ENCODE measurements at places on chromosomes 4 and X.

DNA sequence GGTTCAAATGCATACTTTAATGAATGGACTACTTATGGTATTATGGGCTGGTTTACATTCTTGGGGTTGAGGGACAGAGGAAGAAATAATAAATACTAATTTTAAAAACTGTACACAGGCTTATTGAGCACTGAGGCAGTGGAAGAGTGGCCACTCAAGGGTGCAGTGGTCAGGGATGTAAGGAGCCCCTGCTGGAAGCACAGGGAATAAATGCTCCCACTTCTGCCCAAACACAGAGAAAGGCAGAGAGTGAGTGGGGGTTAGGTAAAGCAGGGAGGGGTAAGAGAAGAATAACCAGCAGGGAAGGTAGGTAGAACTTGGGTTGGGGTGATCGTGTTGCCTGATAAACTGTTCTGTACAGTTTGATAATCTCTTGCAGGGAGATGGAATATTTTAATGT is 60.0 kb downstream of the GAB1 start:
- no peak for DNase-seq

DNA sequence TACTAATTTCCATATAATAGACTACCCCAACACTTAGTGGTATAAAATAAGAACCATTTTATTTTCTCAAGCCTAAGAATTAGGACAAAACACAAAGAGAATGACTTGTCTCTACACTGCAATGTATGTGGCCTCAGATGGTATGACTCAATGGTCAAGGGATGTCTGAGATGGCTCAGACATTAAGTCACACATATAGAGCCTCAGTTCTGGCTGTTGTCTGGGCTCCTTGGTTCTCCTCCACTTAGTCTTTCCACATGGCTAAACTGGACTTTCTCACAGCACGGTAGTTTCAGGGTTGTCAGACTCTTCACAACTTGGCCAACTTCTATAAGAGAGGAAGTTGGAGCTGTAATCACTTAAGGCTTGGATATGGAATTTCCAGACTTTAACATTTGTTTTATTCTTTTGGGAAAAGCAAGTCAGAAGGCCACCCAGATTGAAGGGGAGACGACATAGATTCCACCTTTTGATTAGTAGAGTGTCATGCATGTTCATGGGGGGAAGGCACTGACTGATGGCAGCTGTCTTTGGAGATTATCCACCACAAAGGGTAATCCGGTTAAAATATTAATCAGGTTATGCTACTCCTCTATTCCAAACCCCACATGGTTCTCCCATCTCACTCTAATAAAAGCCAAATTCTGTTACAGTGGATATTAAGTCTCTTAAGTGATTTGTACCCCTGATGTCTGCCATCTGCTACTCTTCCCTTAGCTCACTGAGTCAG is 9.4 kb downstream of the IL15 start:
- no peak for DNase-seq

GRCh38 chr4:6912441-6912840 is 2.8 kb downstream of the TBC1D14 start:
- no peak for DNase-seq

DNA sequence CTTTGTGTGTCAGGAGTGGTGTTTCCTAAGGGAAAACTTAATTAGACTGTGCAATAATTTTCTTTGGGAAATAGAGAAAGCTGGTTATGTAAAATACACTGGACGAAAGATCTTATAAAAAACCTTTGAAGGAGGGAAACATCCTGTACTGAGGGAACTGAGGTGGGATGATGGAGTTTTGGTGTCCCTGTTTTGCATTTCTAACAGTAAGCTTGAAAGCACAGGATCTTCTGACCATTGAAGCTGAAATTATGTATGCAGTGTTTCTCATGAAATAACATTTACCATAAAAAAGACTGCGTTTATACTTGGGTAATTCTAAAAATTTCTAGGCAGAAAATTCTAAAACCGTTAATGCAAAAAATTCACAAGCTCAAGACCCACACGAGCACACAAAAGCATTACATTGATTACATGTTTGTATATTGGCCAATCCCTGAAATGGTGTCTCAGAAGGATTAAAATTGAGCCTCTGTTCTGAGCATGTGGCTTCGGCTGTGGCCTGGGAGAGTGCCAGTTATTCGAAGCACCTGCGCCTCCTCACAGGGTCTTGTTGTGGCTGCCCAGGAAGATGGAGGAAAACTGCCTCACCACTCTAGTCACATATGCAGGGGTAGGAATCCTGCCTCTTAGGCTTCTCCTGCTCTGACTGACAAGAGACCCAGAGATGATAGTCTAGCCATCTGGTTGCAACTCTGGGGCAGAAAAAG is 49.5 kb downstream of the JADE3 start:
- DNase-seq, result no peak

DNA sequence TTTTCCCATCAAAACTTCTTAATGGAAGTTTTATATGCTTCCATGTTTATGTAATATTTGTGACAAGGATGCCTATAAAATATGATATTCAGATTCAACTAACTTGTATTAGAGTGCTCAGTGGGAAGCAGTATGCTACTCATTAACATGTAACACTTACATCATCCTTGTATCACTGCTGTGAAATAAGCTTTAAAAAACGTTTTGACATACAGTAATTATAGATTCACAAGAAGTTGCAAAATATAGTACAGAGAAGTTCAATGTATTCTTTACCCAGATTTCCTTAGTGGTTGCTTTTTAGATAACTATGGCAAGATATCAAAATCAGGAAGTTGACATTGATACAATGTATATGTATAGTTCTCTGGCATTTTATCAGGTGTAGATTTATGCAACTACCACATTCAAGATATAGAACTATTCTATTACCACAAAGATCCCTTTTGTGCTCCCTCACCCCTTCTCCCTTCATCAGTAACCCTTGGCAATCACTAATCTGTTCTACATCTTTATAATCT is 56.3 kb downstream of the DTHD1 start:
- DNase-seq, result no peak

DNA sequence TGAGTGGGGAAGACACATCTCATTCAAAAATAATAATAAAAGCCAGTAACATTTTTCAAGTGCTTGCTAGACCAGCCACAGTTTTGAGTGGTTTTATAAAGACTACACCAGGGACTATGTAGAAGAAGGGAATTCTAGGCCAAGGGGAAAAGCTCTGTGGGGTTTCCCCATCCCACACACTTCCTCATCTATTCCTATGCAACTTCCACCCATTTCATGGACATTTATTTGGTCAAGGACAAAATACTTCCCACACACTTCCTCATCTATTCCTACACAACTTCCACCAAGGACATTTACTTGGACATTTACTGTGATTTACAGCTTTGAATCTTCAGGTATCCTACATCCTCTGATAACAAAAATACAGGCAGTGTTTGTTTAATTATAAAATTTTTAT is 86.5 kb upstream of the KLF3 start:
- DNase-seq, result no peak

- DNase-seq, result no peak
These were observed 14.7 kb downstream of the ZCCHC13 start for GRCh38 chrX:74318672-74319071.

GRCh38 chrX:30302956-30303355 is 6.2 kb downstream of the NR0B1 start:
- DNase-seq, result no peak

GRCh38 chrX:68698942-68699341 is 51.5 kb downstream of the STARD8 start:
- DNase-seq, result no peak

- no peak for DNase-seq
These were observed 222.7 kb upstream of the HAND2 start for GRCh38 chr4:173752610-173753230.

- DNase-seq, result no peak
These were observed 11.2 kb downstream of the C1QTNF7 start for GRCh38 chr4:15438939-15439524.

GRCh38 chr4:73213916-73214653 is 44.5 kb downstream of the ANKRD17 start:
- no peak for DNase-seq

GRCh38 chr4:10554694-10555093 is 97.5 kb upstream of the ZNF518B start:
- DNase-seq, result peak; percentile 63

DNA sequence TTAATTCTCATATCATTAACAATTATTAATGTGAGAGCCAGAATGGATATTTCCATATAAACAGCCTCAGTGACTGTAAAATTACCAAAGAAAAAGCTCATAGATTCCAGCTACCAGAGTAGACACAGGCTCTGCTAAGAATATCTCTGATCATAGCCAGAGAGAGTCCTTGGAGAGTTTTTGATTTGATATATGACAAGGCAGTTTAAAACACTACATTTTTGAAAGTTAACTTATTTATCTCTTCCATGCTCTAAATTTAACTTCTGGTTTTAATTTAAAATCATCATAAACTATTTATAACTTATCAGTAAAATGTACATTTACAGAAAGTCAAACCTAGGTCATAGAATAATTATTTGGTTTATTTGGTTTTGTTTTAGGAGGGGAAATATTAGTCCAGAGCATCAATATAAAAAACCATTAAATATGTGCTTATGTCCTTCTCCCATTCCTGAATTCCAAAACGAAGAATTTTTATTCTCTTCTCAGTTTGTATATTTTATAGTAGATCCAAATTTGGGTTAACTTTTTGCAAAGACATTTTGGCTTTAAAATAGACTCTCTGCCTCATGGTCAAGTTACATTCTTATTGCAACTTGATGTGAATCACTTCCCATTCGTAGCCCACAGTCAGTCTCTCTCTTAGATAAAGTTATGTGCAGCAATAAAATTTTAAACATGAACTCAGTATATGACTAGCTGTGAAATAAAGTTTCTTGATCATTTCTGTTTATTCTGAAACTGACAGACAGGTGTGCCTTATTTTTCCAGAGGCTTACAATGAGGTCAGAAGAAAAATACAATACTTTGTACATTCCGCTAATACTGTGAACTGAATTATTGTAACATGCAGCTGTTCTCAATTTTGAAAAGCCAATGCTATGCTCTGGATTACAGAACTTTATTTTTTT is 267.1 kb downstream of the PAPSS1 start:
- DNase-seq, result no peak

DNA sequence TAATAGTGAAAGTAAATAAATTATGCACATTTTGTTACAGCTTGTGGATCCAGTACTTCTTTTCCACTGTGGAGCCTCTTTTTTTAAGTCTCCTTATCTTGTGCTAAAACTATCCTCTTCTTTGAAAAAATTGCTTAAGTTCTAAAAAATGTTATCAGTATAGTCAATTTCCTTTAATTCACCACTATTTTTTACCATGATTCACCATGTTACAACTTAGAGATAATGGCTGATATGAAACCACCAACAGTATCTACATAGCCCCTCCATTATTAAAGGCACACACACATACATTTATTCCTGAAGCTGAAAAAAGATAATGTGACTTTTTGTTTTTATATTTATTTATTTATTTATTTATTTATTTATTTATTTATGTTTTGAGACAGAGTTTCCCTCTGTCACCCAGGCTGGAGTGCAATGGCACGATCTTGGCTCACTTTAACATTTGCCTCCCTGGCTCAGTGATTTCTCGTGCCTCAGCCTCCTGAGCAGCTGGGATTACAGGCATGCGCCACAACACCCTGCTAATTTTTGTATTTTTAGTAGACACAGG is 243.2 kb downstream of the SPOCK3 start:
- DNase-seq, result no peak

- no peak for DNase-seq
These were observed 38.9 kb downstream of the CCNQ start for GRCh38 chrX:153560000-153560399.

DNA sequence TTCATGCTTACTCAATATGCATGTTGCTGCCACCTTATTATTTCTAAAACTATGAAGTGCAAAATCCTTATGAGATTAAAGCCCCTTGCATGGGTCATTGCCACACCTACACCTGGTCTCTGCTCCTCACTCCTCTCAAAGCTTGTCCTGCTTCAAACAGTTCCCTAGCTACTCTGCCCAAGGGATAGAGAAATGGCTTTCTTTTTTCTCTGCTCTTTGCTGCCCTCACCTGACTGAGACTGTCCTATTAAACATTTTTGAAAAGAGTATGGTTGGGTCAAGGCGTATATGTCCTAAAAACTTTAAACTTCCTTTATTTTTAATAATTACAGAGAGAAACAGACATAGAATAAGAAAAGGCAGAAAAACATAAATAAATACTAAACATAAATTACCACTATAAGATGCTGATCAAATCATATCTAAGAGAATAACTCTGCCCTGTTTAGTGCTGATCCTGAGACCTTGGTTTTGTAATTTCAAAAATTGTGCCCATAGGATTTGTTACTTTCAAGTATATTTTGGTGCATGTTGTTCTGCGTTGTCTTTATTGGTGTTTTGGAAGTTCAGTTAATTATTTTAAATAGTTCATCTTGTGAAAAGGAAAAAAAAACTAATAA is 704.9 kb upstream of the PABPC4L start:
- no peak for DNase-seq

- DNase-seq, result no peak
These were observed 136.7 kb downstream of the GPR143 start for GRCh38 chrX:9628779-9629493.

GRCh38 chr4:91837608-91838029 is 466.1 kb upstream of the GRID2 start:
- no peak for DNase-seq

GRCh38 chr4:21569638-21570037 is 378.9 kb downstream of the KCNIP4 start:
- DNase-seq, result no peak

DNA sequence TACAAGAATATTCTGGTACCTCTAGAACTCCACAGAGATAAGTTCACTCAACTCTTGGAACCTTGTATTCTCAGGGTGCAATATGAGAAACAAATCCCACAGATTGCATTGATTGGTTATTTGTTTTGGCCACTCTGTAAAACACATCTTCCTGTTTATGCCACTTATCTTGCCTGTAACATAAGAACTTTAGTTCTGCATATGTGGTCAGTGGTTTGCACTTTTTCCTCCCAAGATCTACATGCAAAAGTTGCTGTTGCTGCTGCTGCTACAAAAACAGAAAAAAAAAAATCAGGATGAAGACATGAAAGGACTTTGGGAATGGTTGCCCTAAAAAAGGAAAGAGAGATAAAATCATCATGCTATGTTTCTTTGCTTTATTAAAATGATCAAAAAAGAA is 9.6 kb downstream of the ODAPH start:
- no peak for DNase-seq

DNA sequence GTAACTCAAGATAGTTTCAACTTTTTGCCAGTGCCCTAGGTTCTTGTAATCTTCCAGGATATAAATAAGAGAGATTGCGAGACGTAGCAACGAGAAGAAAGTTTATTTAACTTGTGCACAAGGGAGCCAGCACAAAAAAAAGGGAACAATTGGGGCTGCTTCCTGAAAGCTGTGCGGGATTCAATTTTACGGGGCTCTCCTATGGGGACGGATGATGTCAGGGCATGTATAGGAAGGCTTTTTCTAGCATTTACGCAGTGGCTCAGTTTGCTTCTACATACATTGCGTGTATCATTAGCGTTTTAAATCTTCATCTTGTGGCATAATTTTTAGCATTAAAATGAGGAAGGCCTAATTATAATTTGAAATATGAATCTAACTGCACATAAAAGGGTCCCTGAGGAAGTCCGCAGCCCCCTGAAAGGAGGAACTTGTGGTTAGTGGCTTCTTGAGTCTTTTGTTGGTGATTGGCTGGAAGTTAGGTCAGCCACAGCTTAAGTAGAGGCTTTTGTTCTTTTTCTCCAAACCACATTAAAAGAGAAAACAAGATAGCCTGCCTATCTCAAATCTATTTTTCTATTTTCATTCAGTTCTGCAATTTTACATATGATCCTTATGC is 668.2 kb upstream of the NDST4 start:
- no peak for DNase-seq
